Heart right ventricle (tissue), 16 donors: ENCODE measurements at places on chromosomes 3 and 15. TPM values are rescaled to one million over a fixed set of nuclear protein-coding genes. Genes with fewer than 3 reads are reported as not detected.

NR2E3 gene
- total RNA-seq: not detected

TGM5 gene
- not detected for total RNA-seq

IL5RA gene
- total RNA-seq: 0.23 TPM

AMT gene
- 40.8 TPM for total RNA-seq

TICRR gene
- total RNA-seq: not detected

RTP1 gene
- not detected for total RNA-seq

PLSCR2 gene
- not detected for total RNA-seq

ARPP21 gene
- not detected for total RNA-seq

DNA sequence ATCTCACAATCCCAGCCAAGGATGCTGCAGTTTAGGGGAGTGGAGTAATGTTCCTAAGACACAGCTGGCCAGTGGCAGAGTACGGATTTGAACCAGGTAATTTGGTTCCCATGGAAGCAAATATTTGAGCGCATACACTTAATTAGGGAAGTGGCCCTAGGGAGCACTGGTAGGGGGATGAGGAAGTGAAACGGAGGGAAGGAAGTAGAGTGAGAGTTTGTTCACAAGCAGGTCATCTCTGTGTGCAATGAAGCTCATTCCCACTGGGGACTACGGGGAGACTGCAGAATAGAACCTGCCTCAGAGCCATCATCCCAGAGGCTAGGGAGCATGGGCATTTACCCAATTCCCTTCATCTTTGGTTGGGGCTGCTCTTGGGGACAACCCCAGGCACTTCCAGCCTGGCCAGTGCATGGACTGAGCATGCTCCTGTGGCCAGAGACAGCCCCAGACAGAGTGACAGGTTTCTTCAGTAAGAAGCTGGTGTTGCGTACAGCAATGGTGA, 317.2 kb upstream of the PROK2 start:
- DNase-seq: no peak

DNA sequence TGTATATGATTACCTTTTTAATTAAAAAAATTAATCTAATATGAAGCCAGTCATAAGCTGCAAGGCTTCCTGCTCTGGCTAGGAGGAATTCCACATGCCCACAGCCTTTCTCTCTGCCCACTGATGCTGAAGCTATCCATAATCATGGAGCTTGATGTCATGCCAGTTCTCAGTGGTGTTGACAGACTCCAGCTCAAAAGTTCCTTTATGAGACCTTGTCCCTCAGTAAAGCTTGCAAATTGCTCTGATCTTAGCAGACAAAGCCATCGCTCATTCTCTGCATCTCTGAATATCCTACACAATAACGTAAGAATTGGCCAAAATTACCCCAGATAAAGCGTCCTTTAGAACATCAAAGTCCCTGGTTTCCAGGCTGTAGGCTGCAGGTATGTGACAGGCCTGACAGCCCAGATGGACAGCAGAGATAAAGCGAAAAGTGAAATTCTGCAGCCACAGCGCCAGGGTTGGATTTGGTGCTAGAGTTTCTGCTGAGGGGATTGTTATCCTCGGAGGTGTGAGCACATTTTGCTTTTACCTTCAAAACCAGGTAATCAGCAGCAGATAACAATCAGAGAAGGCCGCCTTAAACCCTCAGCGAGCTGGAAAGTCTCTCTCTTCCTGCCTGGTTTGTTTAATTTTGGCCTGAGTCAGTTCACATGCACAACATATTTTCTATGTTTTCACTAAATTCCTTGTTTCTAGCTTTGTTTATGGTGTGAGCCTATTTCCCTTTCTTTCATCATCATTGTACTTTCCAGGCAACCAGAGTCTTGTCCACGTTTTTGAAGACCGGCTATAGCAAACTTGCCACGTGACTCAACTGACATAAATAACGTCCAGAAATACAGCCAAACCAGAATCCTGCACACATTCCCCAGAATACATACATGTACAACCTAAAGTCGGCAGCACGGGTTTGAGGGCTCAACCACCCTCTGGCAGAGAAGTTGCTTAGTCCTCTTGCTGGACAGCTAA, 36.6 kb upstream of the ALDH1A3 start:
- DNase-seq: no peak

DNA sequence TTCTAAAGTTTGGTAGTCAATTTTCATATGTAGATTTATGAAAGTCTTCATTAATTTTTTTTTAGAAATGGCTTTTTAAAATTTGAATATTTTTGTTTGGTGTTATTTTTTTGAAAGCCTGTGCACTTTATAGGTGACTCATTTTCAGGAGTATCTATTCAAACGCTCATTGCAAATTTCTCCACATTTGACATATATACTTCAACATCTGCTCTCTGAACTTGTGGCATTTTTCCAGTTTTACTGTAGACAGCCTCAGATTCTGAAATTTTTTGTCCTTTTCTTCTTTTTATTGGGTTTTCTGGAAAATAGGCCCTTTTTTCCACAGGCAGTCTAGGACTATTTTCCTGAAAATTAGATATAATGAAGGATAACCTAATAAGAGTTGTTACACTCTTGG, 396.6 kb downstream of the RBMS3 start:
- no peak for DNase-seq

DNA sequence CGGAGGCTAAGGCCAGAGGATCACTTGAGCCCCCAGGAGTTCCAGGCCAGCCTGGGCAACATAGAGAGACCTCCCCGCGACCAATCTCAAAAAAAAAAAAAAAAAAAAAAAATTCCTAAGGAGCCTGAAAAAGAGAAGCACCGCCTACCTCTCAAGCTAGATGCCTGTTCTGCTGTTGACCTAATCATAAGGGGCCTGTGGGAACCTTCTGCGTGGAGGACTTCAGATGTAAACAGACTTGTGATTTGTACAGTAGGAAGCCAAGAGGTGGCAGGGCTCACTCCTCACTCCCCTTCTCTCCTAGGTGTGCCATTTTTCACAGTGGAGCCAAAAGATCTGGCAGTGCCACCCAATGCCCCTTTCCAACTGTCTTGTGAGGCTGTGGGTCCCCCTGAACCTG, 3.2 kb downstream of the TYRO3 start:
- DNase-seq: no peak

DNA sequence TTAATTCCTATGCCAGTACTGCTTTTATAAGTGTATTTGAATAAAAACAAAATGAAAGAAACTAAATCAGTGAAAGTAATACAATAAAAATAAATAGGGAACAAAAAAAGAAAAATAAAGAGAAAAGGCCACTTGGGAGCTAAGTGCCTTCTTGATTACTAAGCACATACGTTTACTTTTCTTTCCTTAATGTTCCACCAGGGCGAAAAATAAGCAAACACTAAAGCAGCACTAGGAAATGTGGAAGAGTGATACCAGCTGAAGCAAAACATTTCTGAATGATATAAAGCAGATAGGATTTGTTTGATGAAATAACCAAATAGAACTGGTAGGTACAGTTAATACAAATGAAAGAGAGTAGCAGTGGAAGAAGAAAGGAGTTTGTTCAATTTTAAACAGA, 132.8 kb upstream of the ZPLD1 start:
- no peak for DNase-seq

DNA sequence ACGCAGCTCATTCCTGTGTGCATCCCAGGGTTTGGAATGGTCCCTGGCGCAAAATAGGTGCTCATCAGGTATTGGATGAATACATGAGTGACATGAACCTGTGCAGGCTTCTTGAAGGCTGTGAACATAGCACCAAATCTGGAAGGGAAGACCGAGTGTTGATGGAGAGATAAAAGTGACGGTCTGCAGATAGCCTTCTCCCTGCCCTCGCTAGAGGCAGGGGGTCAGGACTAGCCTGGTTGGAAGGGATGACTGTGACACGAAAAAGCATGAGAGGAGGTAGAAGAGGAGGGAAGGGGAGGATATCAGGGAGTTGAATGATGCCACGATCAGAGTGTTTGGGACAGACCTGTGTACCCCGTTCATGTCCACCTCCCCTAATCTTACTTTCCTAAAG, 267.1 kb downstream of the XXYLT1 start:
- DNase-seq: no peak

GRCh38 chr15:87293031-87293430, 963.5 kb downstream of the NTRK3 start:
- no peak for DNase-seq

- DNase-seq: no peak
Observed at GRCh38 chr3:50388720-50389413, 29.5 kb upstream of the TMEM115 start.

DNA sequence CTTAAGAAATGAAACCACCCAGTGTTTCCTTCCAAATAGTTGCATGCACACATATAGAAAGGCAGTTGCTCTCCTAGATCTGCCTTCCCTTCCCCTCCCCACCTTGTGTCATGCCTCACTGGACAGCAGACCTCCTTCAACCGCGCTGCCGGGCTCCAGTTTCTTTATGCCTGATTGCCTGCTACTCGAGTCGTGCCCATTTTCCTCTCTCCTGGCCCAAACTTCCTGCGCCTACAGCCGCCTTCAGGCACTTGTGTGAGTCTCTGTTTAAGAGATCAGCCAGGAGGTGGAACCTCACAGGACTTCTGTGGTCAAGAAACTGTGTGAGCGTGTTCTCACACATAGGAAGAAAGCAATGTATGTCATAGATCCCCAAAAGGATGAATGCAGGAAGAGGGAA, 8.8 kb upstream of the FAM107A start:
- DNase-seq: no peak

GRCh38 chr15:40770147-40770721, 454 bp downstream of the C15orf62 start:
- DNase-seq: no peak

GRCh38 chr3:104939196-104939595, 427.5 kb upstream of the ALCAM start:
- no peak for DNase-seq

DNA sequence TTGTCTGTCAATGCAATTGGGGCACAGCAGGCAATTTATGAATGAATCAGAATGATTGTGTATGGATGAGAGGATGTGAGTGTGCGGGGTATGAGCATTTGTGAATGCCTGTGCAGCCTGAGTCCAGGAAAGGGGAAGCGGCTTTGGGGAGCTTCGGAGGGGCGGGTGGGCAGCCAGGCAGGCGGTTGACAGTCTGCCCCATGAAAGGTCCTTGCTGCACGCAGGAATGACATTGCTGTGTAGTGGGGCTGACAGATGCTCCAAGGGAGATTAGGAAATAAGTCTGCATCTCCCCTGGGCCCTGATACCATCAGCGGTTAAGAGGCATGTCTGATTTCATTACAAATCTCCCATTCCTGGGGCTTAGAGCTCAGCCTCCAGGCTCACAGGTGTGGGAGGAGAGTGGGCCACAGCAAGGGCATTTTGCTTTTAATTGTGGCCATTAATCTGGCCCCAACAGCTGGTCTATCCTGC, 26.4 kb upstream of the TSPAN3 start:
- no peak for DNase-seq

DNA sequence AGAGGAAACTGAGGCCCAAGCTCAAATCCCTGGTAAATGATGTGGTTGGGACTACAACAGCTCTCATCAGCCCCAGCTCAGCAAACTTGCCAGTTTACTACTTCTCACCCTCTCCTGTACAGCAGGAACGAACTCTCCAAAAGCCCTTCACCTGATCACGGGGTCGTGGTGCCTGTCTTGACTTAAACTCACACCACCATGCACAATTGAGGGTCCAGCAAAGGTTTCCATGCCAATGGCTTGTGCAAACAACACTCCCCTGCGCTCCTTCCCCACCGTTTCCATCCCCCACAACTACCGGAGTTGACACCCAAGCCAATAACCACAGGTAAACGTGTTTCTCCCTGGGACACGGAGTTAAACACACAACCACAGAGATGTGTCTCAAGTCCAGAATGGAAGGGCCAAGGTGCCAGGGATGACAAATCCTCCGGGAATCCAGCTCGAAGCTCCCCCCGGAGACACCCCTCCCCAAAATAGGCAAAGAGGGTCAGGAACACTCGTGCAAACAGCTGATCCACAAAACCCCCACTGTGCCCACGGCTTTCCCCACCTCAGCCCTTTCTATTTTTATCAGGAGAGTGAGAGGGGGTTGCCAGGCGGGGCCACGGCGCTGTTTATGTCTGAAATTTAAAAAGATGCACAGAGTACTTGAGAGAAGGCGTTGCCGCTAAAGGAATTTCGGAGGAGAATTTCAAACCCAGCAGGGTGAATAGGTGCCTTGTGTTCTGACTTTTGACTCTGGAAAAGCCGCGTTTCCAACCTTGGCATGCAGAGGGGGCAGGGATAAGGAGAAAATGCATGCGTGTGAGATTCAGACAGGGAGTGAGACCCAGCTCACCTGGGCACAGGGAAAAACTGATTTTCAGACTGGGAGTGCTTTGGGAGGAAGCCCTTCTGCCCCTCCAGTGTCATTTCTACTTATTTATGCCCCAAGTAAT, 10.6 kb upstream of the ACAN start:
- DNase-seq: no peak

- DNase-seq: no peak
Observed at GRCh38 chr15:91976966-91977365, 123.5 kb downstream of the SLCO3A1 start.

- no peak for DNase-seq
Observed at GRCh38 chr15:52361975-52362494, 66.4 kb upstream of the MYO5C start.

- DNase-seq: no peak
Observed at GRCh38 chr15:85562824-85563223, 182.4 kb downstream of the AKAP13 start.

DNA sequence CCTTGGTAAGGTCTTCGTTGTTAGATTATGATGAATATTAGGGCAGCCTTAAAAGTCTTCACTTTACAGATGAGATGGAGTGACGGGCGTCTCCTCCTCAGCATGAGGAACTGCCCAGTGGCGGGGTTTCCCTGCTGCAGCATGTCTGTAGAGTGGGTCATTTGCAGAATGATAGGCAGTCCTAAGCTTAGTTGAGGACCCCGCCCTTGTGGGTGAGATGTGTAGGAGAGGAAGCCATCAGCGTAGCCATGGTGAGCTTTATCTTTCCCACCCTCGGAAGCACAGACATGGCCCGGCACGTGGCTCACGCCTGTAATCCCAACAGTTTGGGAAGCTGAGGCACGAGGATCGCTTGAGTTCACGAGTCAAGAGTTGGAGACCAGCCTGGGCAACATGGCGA, 877 bp downstream of the NIT2 start:
- DNase-seq: no peak

DNA sequence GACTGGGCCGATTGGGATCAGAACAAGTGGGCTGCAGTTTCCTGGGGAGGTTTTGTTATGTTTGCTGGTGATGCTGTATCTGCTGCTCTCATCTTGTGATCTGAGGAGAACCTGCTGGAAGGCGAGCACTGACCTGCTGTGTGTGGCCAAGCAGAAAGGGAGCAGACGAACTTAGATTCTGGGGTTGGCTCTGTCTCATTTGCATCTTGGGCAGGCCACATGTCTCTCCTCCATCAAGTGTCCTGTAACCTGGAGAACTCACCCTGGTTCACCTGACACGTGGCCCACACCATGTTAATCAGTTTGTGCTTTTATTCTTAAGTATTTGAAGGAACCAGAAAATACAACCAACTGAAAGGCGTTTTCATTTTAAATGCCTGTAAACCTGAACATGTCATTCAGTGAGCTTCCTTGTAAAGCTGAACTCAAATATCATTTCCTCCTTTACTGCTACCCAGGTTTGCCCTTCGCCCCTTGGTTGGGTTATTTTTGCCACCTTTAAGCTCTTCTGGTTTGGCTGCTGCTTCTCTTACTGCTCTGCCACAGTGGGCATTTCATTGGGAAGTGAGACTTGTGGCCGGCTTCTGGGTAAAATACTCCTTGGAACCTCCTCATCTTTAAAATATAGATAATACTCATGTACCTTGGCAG, 33.5 kb upstream of the TRAK1 start:
- DNase-seq: no peak
